ENCODE measurements at places on chromosomes 5 and 9.

- DNase-seq: no peak
Observed at GRCh38 chr5:156879665-156880285, 29.7 kb downstream of the PPP1R2B start.

DNA sequence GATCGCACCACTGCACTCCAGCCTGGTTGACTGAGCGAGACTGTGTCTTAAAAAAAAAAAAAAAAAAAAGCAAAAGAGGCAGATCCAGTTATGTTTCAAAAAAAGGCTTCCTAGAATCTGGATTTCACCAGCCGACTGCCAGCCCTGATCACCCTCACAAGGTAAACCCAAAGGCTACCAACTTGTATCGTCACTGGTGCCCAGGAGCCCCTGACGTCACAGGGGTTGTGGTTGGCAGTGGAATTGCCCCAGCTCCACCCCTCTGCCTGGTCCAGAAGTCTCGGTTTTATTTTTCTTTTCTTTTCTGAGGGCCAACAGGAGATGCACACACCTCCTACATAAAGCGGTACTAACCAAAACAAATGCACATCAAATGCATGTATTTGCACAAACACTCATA lies 6.0 kb upstream of the LMX1B start:
- DNase-seq: no peak

- no peak for DNase-seq
Observed at GRCh38 chr9:106976772-106977171, 113.8 kb downstream of the ZNF462 start.

DNA sequence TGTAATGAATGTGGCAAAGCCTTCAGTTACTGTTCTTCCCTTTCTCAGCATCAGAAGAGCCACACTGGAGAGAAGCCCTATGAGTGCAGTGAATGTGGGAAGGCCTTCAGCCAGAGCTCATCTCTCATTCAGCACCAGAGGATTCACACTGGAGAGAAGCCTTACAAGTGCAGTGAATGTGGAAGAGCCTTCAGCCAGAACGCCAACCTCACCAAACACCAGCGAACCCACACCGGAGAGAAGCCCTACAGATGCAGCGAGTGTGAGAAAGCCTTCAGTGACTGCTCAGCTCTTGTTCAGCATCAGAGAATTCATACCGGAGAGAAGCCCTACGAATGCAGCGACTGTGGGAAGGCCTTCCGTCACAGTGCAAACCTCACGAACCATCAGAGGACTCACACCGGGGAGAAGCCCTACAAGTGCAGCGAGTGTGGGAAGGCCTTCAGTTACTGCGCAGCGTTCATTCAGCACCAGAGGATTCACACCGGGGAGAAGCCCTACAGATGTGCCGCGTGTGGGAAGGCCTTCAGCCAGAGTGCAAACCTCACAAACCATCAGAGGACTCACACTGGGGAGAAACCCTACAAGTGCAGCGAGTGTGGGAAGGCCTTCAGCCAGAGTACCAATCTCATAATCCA lies 6.8 kb downstream of the RPL12 start:
- peak; percentile 43 for DNase-seq

- DNase-seq: no peak
Observed at GRCh38 chr9:69981686-69982445, 61.8 kb upstream of the MAMDC2 start.

DNA sequence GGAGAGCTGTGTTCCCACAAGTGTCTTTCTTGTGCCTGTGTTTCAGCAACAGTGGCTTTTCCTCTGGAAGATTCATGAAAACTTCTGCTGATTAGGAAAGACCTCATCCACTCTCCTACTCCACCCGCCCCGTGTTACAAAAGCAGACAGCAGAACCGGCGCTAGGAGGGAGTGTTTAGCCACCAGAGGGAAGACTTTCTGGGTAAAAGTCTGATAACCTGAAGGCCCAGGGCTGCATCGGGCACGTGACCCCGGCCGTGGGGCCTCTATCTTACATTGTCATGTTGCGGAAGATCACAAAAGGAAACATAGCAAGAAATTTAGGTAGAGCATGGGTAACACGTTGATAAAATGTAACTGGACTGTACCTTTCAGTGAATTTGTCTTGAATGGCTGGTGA lies 32.0 kb upstream of the DMRT2 start:
- DNase-seq: no peak

GRCh38 chr5:9479361-9479760 lies 66.5 kb downstream of the SEMA5A start:
- DNase-seq: no peak

DNA sequence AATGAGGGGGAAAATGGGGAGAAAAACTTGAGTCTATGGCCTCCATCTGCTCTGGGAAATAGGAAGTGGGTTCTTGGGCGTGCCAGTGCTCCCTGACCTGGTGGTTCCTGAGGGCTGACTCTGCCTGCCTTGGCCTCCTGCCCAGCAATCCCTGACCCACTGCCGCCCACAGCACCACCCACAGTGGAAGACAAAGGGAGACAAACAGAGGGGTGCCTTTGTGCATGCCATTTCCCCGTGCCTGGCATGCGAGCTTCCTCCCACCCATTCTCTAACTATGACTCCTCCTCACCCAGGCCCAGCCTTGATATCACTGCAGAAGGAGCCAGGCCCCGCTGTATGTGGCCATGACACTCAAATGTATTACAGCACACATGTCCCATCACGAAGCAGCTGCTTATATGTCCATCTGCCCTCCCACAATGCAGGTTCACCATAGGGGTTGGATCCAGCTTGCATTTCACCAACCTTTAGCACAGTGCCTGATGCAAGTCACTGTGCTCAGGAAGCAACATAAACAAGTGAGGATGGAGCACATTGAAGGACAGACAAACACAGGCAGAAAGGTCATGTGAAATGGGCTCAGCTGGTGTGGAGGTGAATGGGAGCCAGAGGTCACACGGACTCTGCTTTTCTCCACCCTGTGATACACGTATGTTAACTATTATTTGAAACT lies 84.4 kb downstream of the ADRB2 start:
- peak; percentile 52 for DNase-seq

- no peak for DNase-seq
Observed at GRCh38 chr5:79256563-79256962, 20.6 kb downstream of the JMY start.

GRCh38 chr5:16727755-16728325 lies 111.0 kb upstream of the RETREG1 start:
- DNase-seq: peak; percentile 67

- DNase-seq: no peak
Observed at GRCh38 chr5:171419688-171420430, 412 bp downstream of the FGF18 start.

DNA sequence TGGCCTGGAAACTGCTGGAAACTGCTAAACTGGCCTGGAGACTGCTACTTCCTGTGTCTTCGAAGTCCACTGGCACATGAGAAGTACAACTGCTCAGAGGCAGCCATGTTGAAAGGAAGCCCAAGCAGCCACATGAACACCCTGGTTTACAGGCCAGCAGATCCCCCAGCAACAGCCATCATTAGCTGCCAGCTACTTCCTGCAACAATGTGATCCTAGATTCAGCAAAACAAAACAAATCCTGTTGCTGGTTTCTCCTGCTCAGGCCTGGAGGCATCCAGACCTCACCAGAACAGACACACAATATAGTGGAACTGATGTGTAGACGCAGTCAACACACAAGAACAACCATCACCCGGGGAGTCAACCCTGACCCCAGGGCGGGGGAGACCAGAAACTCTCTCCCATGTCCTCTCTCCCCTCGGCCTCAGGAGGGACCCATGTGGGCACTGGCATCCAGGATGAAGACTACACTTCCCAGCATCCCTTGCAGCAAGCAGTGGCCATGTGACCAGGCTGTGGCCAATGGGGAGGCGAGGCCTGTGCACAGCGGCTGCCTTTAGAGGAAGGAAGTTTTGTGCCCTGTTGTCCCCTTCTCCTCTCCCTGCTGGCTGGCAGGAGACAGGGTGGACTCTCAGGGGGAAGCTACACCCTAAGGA lies 9.2 kb upstream of the LCN15 start:
- no peak for DNase-seq

- no peak for DNase-seq
Observed at GRCh38 chr5:43646992-43647391, 44.0 kb downstream of the NNT start.

- DNase-seq: no peak
Observed at GRCh38 chr5:2005101-2006041, 122.6 kb upstream of the IRX4 start.

- peak; percentile 34 for DNase-seq
Observed at GRCh38 chr5:56815658-56816545, 553 bp downstream of the MAP3K1 start.

- no peak for DNase-seq
Observed at GRCh38 chr9:12544700-12545099, 148.5 kb upstream of the TYRP1 start.

- DNase-seq: peak; percentile 12
Observed at GRCh38 chr9:98091735-98092612, 27.0 kb downstream of the TRIM14 start.

DNA sequence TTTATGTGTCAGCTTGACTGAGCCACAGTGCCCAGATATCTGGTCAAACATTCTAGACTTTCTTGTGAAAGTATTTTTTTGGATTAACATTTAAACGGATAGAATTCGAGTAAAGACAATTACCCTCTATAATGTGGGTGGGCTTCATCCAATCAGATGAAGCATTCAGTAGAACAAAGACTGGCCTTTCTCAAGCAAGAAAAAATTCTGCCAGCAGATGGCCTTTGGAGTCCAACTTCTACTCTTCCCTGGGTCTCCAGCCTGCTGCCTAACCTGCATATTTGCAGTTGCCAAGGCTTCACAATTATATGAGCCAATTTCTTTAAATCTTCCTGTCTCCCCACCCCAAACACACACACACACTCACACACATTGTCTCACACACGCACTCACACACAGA lies 86.4 kb downstream of the MED10 start:
- no peak for DNase-seq

- peak; percentile 7 for DNase-seq
Observed at GRCh38 chr5:172740428-172741205, 30.4 kb downstream of the DUSP1 start.

DNA sequence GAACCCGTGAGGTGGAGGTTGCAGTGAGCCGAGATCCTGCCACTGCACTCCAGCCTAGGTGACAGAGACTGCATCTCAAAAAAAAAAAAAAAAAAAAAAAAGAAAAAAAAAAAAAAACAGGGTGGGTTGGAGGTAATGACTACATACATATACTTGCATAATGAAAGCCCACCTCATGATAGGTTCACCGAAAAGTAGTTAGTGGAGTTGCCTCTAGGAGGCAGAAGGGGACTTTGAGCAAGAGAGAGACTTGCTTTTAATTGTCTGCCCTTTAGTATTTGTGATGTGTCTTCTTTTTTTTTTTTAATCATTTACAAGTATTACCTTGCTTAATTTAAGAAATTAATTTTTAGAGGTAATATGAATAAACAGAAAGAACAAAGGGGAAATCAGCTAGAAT lies 99.8 kb downstream of the PPARGC1B start:
- DNase-seq: no peak

GRCh38 chr5:54772684-54773083 lies 212.7 kb downstream of the ESM1 start:
- peak; percentile 85 for DNase-seq

- peak; percentile 98 for DNase-seq
Observed at GRCh38 chr5:159805021-159805420, 111.3 kb upstream of the ADRA1B start.

GRCh38 chr5:140868721-140869554 lies at the start of gene PCDHA11:
PCDHA11 (plus strand) TSS chr5:140868957; CDS start chr5:140869104, 147 bp downstream.
- DNase-seq: no peak

DNA sequence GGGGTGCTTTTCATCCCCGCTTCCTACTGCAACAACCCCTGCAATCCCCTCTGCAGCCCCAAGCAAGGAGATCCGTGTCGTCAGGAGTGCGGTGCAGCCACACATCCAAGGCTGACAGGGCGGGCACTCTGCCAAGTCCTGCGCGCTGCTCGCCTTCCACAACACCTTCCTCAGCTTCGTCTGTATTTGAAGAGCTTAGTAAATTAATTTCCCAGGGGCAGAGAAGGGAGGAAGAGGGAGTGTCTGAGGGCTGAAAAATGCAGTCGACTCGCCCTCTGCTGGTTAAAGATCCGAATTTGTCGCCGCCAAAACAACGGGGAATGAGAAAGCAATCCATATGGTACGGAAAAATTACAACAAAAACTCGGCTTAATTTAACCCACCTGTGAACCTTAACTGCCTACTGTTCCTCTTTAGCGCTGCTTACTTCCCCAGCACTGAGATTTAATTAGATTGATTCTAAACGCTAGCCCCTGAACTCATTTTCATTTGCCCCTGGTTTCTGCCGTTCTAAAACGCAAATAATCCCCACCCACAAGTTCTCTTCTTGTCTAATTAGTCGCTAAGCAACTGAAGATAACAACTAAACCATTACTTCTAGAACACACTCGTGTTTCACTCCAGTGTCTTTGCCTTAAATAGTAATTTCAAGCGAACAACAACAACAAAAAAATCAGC lies 10.9 kb upstream of the PCDHB1 start:
- no peak for DNase-seq

- DNase-seq: peak; percentile 70
Observed at GRCh38 chr9:128361986-128362646, 9.1 kb upstream of the URM1 start.

DNA sequence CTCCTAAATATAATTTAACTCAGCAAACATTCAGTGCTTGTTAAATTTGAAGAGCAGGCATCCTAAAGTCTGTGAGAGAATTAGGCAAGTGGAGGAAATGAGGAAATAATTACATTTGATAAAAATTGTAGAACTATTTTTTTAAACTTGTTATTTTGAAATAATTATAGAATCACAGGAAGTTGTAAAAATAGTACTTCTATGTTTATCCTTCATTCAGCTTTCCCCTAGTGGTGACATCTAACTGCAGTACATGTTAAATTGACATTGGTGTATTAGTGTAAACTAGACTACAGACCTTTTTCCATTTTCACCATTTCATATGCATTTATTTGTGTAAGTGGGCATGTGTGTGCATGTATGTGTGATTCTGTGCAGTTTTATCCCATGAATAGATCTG lies 51.6 kb downstream of the F2RL2 start:
- peak; percentile 28 for DNase-seq

GRCh38 chr5:103923616-103924168 lies 361.1 kb upstream of the NUDT12 start:
- DNase-seq: no peak

GRCh38 chr5:117133198-117133597 lies 558.6 kb upstream of the SEMA6A start:
- no peak for DNase-seq

GRCh38 chr5:54772231-54772630 lies 213.2 kb downstream of the ESM1 start:
- DNase-seq: no peak

DNA sequence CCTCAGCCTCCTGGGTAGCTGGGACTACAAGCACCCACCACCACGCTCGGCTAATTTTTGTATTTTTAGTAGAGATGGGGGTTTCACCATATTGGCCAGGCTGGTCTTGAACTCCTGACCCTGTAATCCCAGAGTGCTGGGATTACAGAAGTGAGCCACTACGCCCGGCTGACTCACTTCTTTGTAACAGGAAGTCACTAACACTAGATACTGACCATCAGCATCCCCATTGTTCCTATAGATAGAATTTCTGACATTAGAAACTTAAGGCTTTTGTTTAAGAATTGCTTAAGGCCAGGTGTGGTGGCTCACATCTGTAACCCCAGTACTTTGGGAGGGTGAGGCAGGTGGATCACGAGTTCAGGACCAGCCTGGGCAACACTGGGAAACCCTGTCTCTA lies 42.2 kb downstream of the LEAP2 start:
- DNase-seq: peak; percentile 87

GRCh38 chr5:139655727-139656271 lies 7.7 kb downstream of the CXXC5 start:
- no peak for DNase-seq

GRCh38 chr5:45622365-45622764 lies 73.8 kb downstream of the HCN1 start:
- DNase-seq: no peak

- DNase-seq: no peak
Observed at GRCh38 chr9:136982232-136983051, at the start of gene LCNL1. LCNL1 (plus strand) TSS chr9:136982993; CDS start chr9:136983587, 594 bp downstream.

Data from MV-4-11 (cell line).